ENCODE measurements at places on chromosomes 6 and 20.

- DNase-seq: no peak
These were observed 23.5 kb upstream of the CCN6 start for GRCh38 chr6:112030206-112030960.

GRCh38 chr6:137914530-137915193 is 47.6 kb downstream of the TNFAIP3 start:
- no peak for DNase-seq

DNA sequence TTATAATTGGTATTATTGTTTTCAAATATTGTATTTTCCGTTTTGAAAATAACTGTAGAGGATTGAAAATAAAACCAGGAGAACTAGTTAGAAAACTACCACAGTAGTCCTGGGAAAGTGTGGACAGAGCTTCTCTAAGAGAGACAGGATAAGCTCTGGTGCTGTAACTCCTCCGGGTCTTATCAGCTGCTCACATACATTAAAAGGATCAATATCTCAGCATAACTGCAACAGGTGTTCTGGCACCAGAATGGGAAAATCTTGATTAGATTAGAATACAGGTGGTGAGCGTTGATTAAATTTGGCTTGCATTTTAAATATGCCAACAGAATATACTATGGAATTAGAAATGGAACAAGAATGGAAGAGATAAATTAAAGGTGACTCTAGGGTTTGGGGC is 1138.9 kb upstream of the ADGRB3 start:
- no peak for DNase-seq

- DNase-seq: no peak
These were observed 31.9 kb downstream of the HLA-DPB1 start for GRCh38 chr6:33107641-33108040.

DNA sequence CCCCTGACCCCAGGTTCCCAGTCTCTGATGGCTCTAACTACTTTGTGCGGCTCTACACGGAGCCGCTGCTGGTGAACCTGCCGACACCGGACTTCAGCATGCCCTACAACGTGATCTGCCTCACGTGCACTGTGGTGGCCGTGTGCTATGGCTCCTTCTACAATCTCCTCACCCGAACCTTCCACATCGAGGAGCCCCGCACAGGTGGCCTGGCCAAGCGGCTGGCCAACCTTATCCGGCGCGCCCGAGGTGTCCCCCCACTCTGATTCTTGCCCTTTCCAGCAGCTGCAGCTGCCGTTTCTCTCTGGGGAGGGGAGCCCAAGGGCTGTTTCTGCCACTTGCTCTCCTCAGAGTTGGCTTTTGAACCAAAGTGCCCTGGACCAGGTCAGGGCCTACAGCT is 9.6 kb downstream of the PIGT start:
- DNase-seq: no peak

GRCh38 chr6:134849920-134850447 is 99.9 kb downstream of the ALDH8A1 start:
- no peak for DNase-seq

- DNase-seq: no peak
These were observed 39.3 kb downstream of the ATRN start for GRCh38 chr20:3510110-3510509.

DNA sequence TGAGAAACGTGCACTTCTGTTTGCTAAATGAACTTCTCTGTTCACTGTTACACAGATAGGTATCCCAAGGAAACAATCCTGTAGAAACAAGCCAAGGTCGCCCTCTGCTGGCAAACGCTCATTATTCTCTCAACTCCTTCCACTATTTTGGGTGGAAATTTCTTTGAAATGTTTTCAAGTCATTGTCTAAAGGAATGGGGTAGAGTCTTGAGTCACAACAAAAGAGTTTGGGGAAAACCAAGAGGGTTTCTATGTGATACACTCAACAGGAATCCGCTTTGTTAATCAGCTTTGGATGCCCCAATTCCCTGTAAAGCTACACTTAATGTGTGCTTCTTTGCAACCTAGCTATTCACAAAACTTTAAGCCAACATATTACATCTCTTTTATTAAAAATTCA is 4.6 kb upstream of the RAE1 start:
- DNase-seq: peak; percentile 20

- DNase-seq: no peak
These were observed 37.5 kb upstream of the LCA5 start for GRCh38 chr6:79574630-79575225.

GRCh38 chr6:136506124-136506799 is 44.0 kb downstream of the MAP7 start:
- no peak for DNase-seq

DNA sequence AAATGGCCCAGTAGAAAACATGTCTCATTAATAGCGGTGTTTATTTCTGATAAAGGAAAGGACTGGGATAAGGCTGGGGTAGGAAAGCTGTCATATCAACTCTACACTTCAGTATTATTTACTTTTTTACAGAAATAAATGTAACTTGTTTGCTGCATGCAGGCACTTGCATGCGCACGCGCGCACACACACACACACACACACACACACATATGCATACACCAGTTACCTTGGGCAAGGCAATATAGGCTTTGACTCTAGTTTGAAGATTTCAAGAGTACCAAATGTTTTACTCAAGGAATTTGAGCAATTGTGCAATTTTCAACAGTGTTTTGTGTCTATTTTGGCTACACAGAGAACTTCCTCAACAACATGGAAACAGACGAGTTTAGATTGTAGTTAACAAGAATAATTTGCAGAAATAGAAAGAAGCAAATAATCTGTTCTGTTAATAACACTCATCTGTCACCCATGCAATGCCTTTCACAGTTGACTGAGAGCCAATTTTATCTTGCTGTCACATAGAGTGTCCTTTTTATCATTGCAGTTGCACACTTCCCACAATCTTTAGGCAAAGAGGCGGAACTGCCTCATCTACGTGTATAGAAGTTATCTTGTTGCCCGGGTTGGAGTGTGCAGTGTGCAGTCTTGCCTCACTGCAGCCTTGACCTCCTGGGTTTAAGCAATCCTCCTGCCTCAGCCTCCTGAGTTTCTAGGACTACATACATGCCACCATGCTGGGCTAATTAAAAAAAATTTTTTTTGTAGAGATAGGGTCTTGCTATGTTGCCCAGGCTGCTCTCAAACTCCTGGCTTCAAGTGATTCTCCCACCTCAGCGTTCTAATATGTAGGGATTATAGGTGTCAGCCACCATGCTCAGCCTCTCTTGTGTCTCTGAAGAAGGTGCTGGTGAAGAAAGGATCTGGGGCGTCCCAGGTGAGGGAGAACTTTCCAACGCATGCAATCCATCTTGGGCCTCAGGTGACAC is 74.8 kb upstream of the SHLD1 start:
- DNase-seq: no peak

- no peak for DNase-seq
These were observed 2.7 kb upstream of the PAX1 start for GRCh38 chr20:21702553-21703470.

DNA sequence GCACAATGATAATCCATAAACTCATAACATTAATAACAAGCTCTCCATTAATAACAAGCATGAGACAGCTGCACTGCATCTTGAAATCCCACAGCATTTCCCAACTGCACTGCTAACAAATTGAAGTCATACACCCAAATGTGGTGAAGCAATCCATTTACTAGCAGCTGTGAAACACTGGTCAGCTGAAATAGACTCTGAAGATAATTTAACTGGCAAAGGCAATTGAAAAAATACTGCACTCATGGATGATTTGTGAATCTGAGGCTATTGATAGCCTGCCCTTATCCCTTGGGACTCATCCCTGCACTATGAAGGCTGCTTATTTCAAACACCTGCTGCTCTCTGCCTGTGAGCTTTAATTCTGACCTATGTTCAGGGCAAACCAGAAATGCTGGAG is 49.1 kb upstream of the PLCB1 start:
- DNase-seq: no peak

GRCh38 chr6:79671600-79672266 is 40.6 kb downstream of the SH3BGRL2 start:
- peak; percentile 48 for DNase-seq

GRCh38 chr6:114304304-114304887 is 38.4 kb downstream of the HS3ST5 start:
- DNase-seq: no peak

- no peak for DNase-seq
These were observed 10.5 kb downstream of the DNAH8 start for GRCh38 chr6:38725414-38726183.

- DNase-seq: no peak
These were observed 109.7 kb downstream of the CDK19 start for GRCh38 chr6:110705543-110705942.

DNA sequence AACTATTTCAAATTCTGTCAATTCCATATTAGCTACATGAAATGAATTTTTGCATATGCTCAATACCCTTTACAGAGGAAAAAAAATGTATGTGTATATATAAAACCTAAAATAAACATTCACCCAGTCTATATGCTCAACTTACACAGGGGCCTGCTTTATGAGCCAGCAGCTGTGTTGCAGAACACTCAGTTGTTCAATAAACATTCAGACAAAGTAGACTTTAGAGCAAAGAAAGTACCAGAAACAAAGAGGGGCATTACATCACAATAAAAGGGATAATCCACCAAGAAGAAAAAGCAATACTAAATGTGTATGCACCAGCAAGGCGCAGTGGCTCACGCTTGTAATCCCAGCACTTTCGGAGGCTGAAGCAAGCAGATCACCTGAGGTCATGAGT is 9.5 kb downstream of the COQ3 start:
- DNase-seq: no peak

DNA sequence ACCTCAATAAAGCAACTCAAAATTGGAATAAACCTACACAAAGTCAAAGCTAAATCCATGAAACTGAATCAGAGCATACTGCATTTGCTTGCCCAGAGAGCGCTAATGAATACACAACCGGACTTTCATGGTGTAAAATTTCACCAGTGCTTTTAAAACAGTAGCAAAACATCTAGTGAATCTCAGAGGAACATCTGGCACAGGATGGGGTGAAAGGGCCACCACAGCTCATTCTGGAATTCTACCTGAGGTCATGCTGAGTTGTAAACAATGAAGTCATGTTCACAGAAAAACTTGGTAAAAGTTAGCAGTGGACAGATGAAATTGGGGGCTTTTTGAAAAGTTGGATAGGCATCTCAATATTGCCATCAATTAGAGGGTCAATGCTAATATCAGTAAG is 125.6 kb upstream of the STXBP5 start:
- DNase-seq: no peak

DNA sequence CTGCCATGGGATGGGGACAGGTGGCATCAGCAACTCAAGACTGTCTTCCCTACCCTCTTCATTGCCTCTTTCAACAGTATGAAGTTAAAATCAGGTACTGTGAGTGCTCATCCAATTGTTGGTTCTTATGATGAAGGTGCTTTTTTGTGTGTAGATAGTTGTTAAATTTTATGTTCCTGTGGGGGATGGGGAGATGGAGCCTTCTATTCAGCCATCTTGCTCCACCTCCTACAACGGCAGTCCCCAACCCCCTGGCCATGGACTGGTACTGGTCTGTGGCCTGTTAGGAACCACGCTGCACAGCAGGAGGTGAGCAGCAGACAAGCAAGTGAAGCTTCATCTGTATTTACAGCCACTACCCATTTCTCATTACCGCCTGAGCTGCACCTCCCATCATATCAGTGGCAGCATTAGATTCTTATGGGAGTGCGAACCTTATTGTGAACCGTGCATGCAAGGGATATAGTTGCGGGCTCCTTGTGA is 47.8 kb upstream of the TOP1 start:
- DNase-seq: no peak

DNA sequence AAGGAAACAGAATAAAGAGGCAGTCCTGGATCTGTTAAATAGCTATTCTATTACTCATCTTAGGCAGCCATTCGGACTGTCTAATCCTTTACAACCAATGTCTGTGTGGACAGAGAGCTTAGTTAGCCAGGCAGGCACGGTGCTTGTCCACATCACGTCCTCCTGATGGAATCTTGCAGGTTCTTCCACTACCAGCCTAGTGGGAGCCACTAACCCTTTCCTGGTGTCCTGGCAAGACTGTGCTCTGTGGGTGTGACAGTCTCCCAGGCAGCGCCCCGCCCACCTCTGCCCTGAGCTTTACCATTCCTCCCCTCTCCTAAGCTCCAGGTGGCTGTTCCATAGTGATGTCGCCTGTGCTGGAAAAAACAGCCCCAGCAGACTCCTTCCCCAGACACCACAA is 78.3 kb upstream of the CLDN20 start:
- DNase-seq: no peak

GRCh38 chr6:15256538-15257271 is 10.8 kb downstream of the JARID2 start:
- no peak for DNase-seq

GRCh38 chr20:723756-724155 is 44.5 kb downstream of the SLC52A3 start:
- no peak for DNase-seq

DNA sequence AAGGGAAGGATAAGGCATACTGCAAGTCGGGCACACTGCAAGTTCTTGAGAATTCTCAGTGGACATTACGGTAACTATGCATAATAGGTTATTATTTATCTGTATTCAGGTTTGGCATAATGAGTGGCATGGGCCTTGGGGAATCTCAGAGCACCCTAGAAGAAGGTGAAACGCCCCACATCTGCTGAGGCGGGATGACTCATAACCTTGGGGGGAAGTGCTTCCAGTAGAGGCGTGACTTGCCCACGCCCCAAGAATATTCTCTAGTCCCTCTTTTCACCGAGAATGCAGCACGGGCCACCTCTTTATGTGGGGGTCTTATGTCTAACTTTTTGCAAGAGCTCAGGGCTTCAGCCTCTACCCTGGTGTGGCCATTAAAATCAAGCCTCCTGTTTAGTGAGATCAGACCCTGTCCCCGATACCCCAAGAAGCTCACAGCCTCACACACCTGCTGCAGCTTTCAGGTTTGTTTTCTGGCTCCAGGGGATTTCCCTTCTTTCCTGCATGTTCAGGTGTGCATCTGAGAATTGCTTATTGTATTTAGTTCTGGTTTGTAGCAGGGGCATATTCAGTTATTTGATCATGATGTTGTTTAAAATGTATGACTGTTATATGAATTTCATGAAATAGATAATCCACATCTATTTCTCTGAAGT is 19.1 kb downstream of the ZFP64 start:
- no peak for DNase-seq

- no peak for DNase-seq
These were observed 4.1 kb upstream of the TBC1D32 start for GRCh38 chr6:121338366-121338765.

- DNase-seq: no peak
These were observed 1.4 kb downstream of the GFOD1 start for GRCh38 chr6:13485923-13486562.

DNA sequence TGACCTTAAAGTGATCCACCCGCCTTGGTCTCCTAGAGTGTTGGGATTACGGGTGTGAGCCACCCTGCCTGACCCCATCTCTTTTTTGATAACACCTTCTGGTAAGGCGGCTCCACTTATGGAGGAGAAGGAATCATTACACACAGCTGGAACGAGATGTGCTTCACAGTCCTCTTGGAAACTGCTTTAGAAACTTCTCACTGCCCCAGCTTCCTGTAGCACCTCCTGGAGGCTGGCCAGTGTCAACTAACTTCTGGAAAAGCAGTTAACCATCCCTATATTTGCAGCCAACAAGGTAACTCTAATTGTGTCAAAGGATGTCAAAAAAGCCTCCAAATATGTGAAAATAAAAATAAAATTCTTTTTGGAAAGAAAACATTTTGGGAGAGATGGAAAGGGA is 48.8 kb upstream of the BCLAF1 start:
- no peak for DNase-seq
